ENCODE measurements at places on chromosomes 6 and 20.

GRCh38 chr6:51625566-51625965 lies 461.8 kb downstream of the PKHD1 start:
- no peak for DNase-seq

GRCh38 chr6:112223070-112223861 lies 31.1 kb downstream of the LAMA4 start:
- no peak for DNase-seq

- DNase-seq, result no peak
These were observed 177.6 kb downstream of the JARID2 start for GRCh38 chr6:15423286-15423993.

DNA sequence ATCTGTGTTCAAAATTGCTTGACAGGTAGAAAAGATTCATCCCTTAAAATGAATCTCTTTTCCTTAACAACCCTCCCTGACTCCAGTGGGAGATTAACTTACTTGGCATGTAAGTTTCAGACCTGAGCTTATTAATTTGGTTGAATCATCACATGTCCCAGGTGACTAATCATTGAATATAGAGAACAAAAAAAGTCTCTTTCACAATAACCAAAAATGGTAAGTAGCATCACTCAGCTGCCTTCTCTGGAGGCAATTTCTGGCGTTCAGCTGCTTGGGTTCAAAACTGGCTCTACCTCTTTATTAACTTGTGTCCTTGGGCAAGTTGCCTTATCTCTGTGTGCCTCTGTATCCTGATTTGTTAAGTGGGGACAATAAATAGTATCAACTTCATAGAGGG lies 2.9 kb downstream of the C6orf141 start:
- no peak for DNase-seq

GRCh38 chr6:18792866-18793265 lies 405.7 kb downstream of the RNF144B start:
- no peak for DNase-seq

DNA sequence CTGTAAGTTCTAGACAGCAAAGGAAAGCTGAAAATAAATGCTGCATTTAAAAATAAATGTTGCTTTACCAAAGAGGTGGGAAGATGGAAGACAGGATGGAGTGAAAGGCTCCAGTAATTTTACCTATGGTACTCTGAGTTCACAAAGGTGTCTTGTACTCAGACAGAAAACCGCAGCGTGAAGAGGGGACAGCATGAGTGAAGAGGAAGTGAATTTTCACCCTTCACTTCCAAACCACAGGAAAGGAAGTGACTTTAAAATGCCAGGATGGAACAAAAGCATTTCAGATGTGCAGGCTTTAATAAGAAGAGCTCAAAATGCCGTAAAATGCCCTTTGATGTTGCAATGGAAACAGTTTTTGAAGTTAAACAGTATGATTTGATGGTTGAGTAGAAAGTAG lies 91.2 kb upstream of the TINAG start:
- DNase-seq, result no peak

DNA sequence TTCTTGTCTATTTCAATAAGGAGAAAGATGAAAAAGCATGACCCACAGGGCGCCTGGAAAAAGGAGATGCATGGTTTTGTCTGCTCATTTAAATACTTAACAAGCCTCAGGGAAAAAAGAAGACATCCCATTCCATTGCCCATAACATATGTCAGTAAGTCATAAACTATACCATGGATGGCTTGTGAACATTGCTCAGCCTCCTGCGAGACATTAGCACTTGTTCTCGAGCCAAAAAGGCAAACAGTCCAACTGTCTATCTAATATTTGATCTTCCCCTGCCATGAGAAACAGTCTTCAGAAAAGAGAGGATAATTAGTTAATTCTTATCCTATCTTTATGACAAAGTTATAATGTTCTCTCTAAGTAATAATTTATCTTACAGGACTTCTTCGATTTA lies 527.4 kb downstream of the HACE1 start:
- no peak for DNase-seq

DNA sequence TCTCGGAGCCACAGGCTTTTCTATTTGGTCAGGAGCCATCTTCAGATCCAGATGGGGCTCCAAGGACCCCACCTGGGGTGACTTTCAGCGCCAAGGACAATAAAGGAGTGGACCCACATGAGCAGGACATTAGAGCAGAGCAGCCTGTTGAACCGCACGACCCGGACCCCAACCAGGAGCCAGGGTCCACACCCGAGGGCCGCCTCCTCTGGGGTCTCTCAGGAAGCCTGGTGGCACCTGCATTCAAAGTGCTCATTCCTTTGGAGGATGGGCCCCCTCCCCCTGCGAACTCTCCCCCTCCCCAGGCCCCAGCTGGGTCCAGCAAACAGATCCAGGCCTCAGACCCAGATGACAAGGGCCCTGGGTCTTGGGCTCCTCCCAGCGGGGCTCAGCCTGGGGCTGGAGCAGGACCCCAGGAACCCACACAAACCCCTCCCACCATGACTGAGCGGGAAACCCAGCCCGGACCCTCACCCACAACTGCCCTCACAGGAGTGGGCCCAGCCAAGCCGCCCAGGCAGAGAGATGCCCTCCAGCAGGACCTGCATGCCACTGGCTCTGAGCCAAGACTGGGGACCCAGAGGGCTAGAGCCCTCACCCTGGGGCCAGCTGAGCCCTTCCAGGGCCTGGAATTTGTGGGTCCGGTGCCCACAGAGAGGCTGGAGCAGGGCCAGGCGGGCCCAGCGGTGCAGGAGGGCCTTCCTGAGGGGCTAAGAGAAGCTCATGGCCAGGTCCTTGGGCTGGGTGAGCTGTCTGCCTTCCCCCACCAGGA lies 23.9 kb downstream of the RAB44 start:
- DNase-seq, result no peak

- DNase-seq, result no peak
These were observed 5.5 kb downstream of the SLC32A1 start for GRCh38 chr20:38729767-38730166.

- DNase-seq, result no peak
These were observed 39.5 kb downstream of the CD40 start for GRCh38 chr20:46157625-46158024.

GRCh38 chr6:136549300-136550044 lies 750 bp downstream of the MAP7 start:
- DNase-seq, result no peak

GRCh38 chr6:40848038-40848437 lies 191.0 kb downstream of the UNC5CL start:
- no peak for DNase-seq

GRCh38 chr6:95784869-95785268 lies 207.5 kb downstream of the MANEA start:
- DNase-seq, result no peak

DNA sequence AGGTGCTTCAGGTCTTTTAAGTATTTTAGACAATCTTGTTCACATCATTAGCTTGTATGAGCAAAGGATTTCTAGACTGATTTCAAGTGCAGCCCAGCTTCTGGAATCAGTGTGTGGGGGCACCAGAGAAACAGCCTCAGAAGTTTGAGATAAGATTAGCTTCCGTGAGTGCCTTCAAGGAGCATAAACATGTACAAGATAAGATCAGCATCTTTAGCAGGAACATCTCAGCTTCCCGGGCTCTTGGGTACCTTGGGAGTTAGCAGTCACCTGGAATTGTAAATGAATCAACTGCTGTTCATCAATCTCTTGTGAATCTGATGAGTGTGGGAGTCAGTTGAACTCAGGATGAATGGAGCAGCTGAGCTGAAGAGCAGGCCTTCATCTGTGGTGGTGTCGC lies 12.0 kb upstream of the CITED2 start:
- DNase-seq, result no peak

- no peak for DNase-seq
These were observed 32.8 kb downstream of the APCDD1L start for GRCh38 chr20:58482416-58482815.

DNA sequence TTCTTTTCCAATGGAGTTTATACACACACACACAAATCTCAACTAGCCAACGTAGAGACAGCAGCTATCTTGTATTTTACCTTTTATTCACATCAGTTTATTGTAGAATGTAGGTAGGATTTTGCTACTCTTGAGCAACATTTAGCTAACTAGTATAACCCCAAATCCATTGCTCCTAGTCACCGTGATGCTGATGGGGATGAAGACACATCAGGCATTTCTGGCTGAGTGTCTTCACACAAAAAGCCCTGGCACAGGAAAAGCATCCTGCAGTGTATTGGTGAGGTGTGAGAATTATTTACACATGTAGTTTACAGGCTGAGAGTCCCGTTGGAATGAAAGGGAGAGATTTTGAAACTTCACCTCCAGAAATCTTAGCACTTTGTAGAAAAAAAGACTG lies 65.9 kb upstream of the FBXL4 start:
- DNase-seq, result no peak

DNA sequence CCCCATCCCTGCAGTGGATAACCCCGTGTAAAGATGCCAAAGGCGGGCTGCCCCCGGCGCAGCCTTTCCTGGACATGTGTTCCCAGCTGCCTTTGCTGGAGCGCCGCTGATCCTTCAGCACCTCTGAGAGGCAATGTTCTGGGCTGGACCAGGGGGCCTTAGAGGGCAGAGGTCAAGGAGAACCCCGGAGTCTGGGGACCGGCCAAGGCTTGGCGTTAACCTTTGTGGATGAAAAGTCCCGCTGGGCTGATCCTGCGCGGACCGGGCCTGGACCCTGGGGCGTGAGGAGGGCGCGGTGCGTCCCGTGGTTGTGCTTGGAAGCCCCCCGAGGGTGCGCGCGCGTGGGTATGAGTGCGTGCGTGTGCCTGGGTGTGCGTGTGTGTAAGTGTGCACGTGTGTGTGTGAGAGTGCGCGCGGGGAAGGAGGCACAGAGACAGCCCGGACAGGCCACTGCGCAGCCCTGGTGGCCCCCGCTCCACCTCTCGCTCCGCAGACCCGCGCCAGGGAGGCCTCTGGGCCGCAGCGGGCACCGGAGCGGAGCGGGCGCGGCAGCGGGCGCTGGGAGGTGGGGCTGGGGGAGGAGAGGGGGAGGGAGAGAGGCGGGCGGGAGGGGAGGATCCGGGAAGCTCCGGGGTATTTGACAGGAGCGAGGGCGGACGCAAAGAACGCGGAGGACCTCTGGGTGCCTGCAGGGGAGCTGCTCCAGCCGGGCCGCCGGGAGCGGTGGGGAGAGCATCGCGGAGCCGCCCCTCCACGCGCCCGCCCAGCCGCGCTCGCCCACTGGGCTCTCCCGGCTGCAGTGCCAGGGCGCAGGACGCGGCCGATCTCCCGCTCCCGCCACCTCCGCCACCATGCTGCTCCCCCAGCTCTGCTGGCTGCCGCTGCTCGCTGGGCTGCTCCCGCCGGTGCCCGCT lies at the start of gene SMOC2:
TSS of gene SMOC2 (plus strand) at position 665 of the 914 bp plus-strand sequence. CDS start at position 852, 187 bp downstream.
- DNase-seq, result no peak

- DNase-seq, result no peak
These were observed 116.1 kb upstream of the TIAM2 start for GRCh38 chr6:154878871-154879491.

DNA sequence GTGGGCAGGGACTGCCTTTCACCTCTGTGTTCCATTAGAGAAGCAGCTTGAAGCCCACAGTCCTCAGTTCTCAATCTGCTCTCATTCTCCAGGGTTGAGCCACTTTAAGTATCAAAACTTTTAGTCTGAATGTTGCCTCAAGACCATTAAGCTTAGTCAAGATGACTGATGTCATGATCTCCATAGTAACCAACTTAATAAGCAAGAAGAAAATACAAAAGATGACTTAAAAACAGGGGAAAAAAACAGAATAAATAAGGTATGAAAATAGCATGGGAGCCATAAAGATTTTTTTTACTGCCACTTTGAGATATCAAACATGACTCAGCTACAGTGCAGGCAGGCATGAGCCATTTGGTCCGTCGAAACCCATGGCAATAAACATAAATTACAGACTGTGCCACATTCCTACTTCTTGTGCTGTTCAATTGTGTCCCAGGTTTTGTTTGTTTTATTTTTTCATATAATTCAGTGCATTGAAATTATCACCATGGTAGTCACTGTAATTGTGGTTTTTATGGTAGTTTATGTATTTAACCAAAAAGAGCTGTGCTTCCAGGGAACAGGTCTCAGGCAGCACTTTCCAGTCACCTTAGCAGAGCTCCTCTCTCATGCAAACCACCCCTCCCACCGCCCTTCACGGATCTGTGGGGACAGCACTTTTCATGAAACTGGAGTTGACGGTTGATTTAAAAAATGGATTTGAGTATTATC lies 156.5 kb upstream of the INSM1 start:
- DNase-seq, result no peak

- DNase-seq, result no peak
These were observed 544.5 kb downstream of the MAFB start for GRCh38 chr20:40144581-40144980.

- DNase-seq, result peak; percentile 33
These were observed 198.5 kb downstream of the HIVEP2 start for GRCh38 chr6:142746524-142746923.

DNA sequence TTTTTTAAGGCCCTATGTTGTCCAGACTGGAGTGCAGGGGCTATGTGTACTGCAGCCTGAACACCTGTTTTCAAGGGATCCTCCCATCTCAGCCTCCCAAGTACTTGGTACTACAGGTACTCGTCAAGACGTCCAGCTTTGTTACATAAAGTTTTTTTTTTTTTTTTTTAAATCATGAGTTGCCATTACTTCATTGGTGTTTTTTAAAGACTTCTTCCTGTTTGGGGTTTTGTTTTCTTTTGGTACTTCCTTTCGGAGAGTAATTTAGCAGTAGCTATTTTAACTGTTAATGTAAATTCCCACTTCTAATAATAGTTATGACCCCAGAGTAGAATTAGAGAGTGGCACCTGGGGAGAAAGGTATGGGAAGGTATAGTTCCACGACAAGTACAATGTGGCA lies 10.5 kb downstream of the ZNFX1 start:
- peak; percentile 30 for DNase-seq

GRCh38 chr6:55566036-55566710 lies 12.8 kb downstream of the HMGCLL1 start:
- DNase-seq, result no peak

- DNase-seq, result no peak
These were observed 115.1 kb downstream of the ZMYND8 start for GRCh38 chr20:47241345-47241781.

- no peak for DNase-seq
These were observed 138.2 kb downstream of the UNC5CL start for GRCh38 chr6:40900791-40901190.

- no peak for DNase-seq
These were observed 251.9 kb downstream of the EPM2A start for GRCh38 chr6:145483191-145483996.

DNA sequence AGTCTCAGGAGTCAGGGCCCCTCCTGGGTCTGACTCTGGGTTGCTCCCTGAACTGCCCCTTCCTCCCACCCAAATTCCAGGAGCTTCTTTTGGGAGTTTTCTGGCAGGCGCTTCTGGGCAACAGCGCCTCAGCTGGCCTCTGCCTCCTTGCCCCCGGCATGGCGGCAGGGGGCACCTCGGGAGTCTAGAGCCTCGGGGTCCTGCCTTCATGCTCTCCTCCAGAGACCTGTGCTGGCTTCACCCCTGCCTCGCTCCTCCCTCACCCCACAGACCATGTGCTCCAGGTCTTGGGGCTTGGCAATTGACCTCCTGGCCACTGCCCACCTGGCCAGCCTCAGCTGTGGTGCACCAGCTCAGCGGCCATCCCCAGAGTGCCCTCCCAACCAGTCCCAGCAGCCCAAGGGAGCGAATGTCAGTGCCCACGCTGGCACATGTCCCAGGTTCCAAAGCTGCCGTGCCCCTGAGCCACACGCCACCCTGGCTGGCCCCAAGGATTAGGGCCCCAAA lies 43.4 kb downstream of the SRC start:
- no peak for DNase-seq

- no peak for DNase-seq
These were observed 19.3 kb downstream of the FGD2 start for GRCh38 chr6:37024656-37025337.
